ENCODE measurements at places on chromosomes 11 and 22. TPM values are rescaled to one million over a fixed set of nuclear protein-coding genes. Genes with fewer than 3 reads are reported as not detected.

DNA sequence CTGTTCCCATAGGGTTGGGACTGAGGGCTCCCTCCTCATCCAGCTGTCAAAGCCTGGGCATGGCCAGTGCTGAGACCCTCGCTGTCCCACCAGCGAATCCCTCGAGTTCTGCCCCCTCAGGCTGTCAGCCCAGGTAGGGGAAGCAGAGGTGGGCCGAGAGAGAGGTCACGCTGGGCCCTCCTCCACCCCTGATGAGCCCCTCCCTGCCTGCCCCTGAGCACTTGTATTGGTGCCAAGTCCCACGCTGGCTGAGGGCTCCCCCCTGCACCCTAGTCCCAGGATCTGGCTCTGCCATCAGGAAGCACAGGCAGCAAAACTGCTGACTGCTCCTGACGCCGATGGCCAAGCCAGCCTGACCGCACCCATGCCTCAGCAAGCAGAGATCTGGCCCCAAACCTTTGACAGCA lies 3.3 kb downstream of the PRR33 start:
- no peaks in the 10 kb centered on the region for H3K4me1 ChIP-seq
- no peak overlapping the region for H3K4me3 ChIP-seq
- peaks cover 35% of the 10 kb centered on the region for H3K36me3 ChIP-seq
- no peak overlapping the region for H3K27ac ChIP-seq
- H3K27me3 ChIP-seq: no peaks in the 10 kb centered on the region

DNA sequence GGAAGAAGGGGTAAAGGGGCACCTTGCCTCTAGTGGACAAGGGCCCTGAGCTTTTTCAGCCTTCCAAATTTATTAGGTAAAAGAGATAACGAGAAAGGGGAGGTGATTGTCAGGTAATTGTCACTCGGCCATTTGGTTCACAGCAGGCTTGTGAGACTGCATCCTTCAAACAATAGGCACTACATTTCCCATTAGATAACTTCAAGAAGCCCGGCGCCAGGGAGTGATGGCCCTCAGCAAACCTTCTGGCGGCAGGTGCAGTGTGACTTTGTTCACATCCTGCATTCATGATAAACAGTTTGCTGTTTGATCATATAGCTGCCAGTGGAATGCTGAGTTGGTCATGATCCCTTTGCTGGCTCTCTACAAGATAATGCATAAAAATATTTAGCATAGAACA lies 185.1 kb downstream of the CWF19L2 start:
- H3K4me3 ChIP-seq: no peak overlapping the region
- DNase-seq: no peak
- no peaks in the 10 kb centered on the region for H3K27me3 ChIP-seq
- H3K4me1 ChIP-seq: no peaks in the 10 kb centered on the region

- no peak for DNase-seq
- peaks cover 6% of the 10 kb centered on the region for H3K4me1 ChIP-seq
- no peak overlapping the region for H3K4me3 ChIP-seq
- H3K27ac ChIP-seq: no peak overlapping the region
- H3K27me3 ChIP-seq: no peaks in the 10 kb centered on the region
- H3K36me3 ChIP-seq: no peaks in the 10 kb centered on the region
These were observed 10.2 kb upstream of the ALG8 start for GRCh38 chr11:78149646-78150045.

PNPLA3 gene
- total RNA-seq: not detected

OR10A2 gene
- not detected for total RNA-seq
